Endodermal cell (in vitro differentiated cells): ENCODE measurements at places on chromosomes 4 and X. TPM values are rescaled to one million over a fixed set of nuclear protein-coding genes. Genes with fewer than 3 reads are reported as not detected.

- no peak within 1 kb of the TSS for H3K27ac ChIP-seq
- peak; percentile 87 for DNase-seq
- no peaks in the 10 kb centered on the region for H3K27me3 ChIP-seq
- no peaks in the 10 kb centered on the region for H3K36me3 ChIP-seq
- peak within 1 kb of the TSS; percentile 83 for H3K4me3 ChIP-seq
Measured at GRCh38 chrX:3713225-3713936, at the start of gene PRKX. PRKX (minus strand) TSS chrX:3713649; CDS start chrX:3713253, 396 bp downstream.

GRCh38 chr4:104868533-104868932, 278.1 kb upstream of the TET2 start:
- H3K27me3 ChIP-seq = no peaks in the 10 kb centered on the region
- no peaks in the 10 kb centered on the region for H3K4me1 ChIP-seq
- no peak overlapping the region for H3K4me3 ChIP-seq
- H3K27ac ChIP-seq = no peak overlapping the region

RASGEF1B gene
- total RNA-seq = 13.9 to 19.4 TPM (median 15.3 TPM) in 3 replicates

DNA sequence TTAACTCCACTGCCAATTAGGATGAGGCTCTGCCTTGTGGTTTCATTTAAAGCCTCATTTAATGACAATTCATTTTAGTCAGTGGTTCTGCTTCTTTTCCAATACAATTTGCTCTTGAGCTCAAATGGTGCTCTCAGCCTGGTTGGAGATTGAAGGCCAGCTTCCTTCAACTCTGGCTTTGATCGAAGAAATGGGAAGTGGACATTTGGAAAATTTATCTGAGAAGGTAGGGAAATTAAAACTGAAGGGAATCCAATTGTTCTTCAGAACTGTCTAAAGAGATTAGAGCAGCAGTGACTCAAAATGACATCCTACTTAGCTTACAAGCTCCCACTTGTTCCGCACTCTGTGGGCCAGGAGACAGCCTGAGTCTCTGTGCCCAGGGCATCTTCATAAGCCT, 206.8 kb downstream of the SMARCA1 start:
- no peak overlapping the region for H3K4me3 ChIP-seq
- no peak overlapping the region for H3K27ac ChIP-seq
- no peak for DNase-seq
- H3K36me3 ChIP-seq = no peaks in the 10 kb centered on the region
- H3K27me3 ChIP-seq = peaks cover 29% of the 10 kb centered on the region
- no peaks in the 10 kb centered on the region for H3K4me1 ChIP-seq

AWAT2 gene
- total RNA-seq = not detected in 2 replicates

- no peak overlapping the region for H3K27ac ChIP-seq
- H3K36me3 ChIP-seq = peaks cover 71% of the 10 kb centered on the region
- no peaks in the 10 kb centered on the region for H3K27me3 ChIP-seq
- no peak overlapping the region for H3K4me3 ChIP-seq
Measured at GRCh38 chr4:170059421-170059820, 30.3 kb downstream of the AADAT start.

DNA sequence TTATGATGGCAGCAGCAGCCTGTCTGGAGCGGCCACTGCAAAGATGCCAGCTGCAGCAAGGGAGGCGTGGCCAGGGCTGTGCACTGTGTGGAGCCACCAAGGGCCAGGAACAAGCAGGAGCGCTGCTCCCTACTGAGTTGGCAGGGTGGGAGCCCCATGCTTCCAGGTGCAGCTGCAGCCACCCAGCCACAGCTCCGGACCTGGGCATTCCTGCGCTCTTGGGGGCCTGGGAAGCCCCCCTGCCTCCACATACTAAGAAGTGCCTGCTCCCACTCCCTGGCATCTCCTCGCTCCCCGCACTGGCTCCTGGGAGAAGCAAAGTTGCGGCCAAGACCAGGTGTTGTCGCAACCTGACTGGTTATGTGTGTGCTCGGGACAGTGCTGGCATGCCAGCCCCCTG, 619.8 kb downstream of the DMD start:
- no peaks in the 10 kb centered on the region for H3K36me3 ChIP-seq
- no peak overlapping the region for H3K27ac ChIP-seq
- H3K27me3 ChIP-seq = no peaks in the 10 kb centered on the region
- no peak overlapping the region for H3K4me3 ChIP-seq

MAGEE2 gene
- not detected in 3 replicates for total RNA-seq

GRCh38 chrX:133045986-133046385, 50.9 kb downstream of the USP26 start:
- no peaks in the 10 kb centered on the region for H3K36me3 ChIP-seq
- no peak for DNase-seq
- H3K27ac ChIP-seq = no peak overlapping the region
- H3K27me3 ChIP-seq = no peaks in the 10 kb centered on the region

HSFX3 gene
- not detected in 2 replicates for total RNA-seq

DNA sequence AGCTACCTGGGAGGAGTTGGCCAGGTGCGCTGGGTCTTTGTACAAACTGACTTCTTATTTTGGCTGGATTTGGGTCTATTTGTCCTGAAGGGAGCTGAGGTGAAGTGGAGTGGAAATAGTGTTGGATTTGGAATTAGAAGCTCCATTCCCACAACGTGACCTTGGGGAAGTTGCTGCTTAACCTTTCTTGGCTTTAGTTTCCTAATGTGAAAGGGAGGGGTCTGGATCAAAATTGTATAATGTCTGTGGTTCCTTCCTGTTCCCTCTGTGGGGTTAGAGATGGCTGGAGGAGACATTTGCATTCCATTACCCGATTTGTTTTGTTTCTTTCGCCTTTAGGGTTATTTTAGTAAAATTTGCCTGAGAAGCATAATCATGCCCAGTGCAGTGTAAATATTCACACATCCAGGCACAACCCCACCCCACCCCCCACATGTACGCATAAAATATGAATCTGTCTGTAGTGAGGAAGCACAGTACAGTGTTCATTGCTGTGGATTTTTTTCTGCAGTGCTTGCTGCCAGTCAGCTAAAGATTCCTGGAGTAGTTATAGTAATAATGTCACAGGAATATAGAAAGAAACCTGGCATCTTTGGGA, 21.5 kb downstream of the JADE1 start:
- peaks cover 42% of the 10 kb centered on the region for H3K4me1 ChIP-seq
- peak overlapping the region; percentile 69 for H3K27ac ChIP-seq
- peaks cover 48% of the 10 kb centered on the region for H3K36me3 ChIP-seq
- peak overlapping the region; percentile 73 for H3K4me3 ChIP-seq
- H3K27me3 ChIP-seq = no peaks in the 10 kb centered on the region
- peak; percentile 53 for DNase-seq

- H3K4me1 ChIP-seq = peaks cover 9% of the 10 kb centered on the region
- H3K27ac ChIP-seq = no peak overlapping the region
- H3K4me3 ChIP-seq = no peak overlapping the region
- H3K27me3 ChIP-seq = no peaks in the 10 kb centered on the region
- H3K36me3 ChIP-seq = no peaks in the 10 kb centered on the region
Measured at GRCh38 chr4:148057516-148057915, 325.6 kb downstream of the ARHGAP10 start.

DNA sequence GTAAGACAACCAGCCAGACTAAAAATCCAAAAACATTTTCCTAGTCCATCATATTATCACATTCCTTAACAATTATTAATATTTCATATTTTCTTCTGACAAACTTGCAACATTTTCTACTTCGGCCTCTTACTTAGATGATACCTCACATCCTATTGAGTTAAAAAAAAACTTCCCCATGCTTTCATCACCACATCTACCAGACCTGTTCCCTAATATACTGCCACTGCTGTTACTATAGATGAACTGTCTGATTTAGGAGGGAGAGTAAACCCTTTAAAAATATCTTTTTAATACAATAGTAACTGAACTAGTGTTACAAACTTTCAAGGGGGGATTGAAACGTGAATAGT, 1.5 kb downstream of the FAM200B start:
- no peak overlapping the region for H3K27ac ChIP-seq
- H3K4me3 ChIP-seq = peak overlapping the region; percentile 96
- no peak for DNase-seq
- no peaks in the 10 kb centered on the region for H3K27me3 ChIP-seq
- H3K36me3 ChIP-seq = peaks cover 51% of the 10 kb centered on the region

SHOX gene
- not detected in 3 replicates for total RNA-seq

- peaks cover 41% of the 10 kb centered on the region for H3K27me3 ChIP-seq
- DNase-seq = peak; percentile 58
- no peak overlapping the region for H3K4me3 ChIP-seq
- no peaks in the 10 kb centered on the region for H3K36me3 ChIP-seq
- no peak overlapping the region for H3K27ac ChIP-seq
- no peaks in the 10 kb centered on the region for H3K4me1 ChIP-seq
Measured at GRCh38 chrX:129938081-129938480, 32.1 kb downstream of the UTP14A start.

GRCh38 chr4:89469516-89469915, 161.9 kb upstream of the GPRIN3 start:
- H3K27me3 ChIP-seq = no peaks in the 10 kb centered on the region
- H3K4me3 ChIP-seq = no peak overlapping the region
- no peaks in the 10 kb centered on the region for H3K36me3 ChIP-seq

DNA sequence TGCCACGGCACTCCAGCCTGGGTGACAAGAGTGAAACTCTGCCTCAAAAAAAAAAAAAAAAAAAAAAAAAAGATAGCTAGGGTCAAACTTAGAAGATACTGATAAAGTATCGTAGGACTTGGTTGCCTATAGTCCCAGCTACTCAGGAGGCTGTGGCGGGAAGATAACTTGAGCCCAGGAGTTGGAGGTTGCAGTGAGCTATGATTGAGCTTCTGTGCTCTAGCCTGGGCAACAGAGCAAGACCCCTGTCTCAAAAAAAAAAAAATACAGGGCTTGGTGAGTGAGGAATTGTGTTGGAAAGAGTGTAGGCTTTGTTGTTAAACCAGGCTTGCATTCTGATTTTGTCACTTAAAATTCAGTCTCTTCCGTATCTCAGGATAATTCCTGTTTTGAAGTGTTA, 6.2 kb downstream of the TAF1 start:
- DNase-seq = no peak
- no peaks in the 10 kb centered on the region for H3K27me3 ChIP-seq
- no peak overlapping the region for H3K4me3 ChIP-seq
- H3K27ac ChIP-seq = no peak overlapping the region
- H3K36me3 ChIP-seq = peaks cover 55% of the 10 kb centered on the region

- DNase-seq = no peak
- H3K27me3 ChIP-seq = peaks cover 11% of the 10 kb centered on the region
- H3K4me3 ChIP-seq = no peak overlapping the region
- peaks cover 8% of the 10 kb centered on the region for H3K4me1 ChIP-seq
- H3K27ac ChIP-seq = no peak overlapping the region
- no peaks in the 10 kb centered on the region for H3K36me3 ChIP-seq
Measured at GRCh38 chr4:23891064-23891421, 1.2 kb upstream of the PPARGC1A start.

- no peak overlapping the region for H3K4me3 ChIP-seq
- DNase-seq = no peak
- peaks cover 40% of the 10 kb centered on the region for H3K27me3 ChIP-seq
- H3K27ac ChIP-seq = no peak overlapping the region
Measured at GRCh38 chr4:168478868-168479267, 1.4 kb downstream of the DDX60L start.

OPHN1 gene
- total RNA-seq = 4.9 to 5.7 TPM (median 5.0 TPM) in 3 replicates

GRCh38 chrX:75181721-75182120, 25.6 kb upstream of the ABCB7 start:
- no peak for DNase-seq
- no peaks in the 10 kb centered on the region for H3K36me3 ChIP-seq
- no peaks in the 10 kb centered on the region for H3K27me3 ChIP-seq
- H3K4me1 ChIP-seq = no peaks in the 10 kb centered on the region
- H3K4me3 ChIP-seq = no peak overlapping the region
- H3K27ac ChIP-seq = no peak overlapping the region

DNA sequence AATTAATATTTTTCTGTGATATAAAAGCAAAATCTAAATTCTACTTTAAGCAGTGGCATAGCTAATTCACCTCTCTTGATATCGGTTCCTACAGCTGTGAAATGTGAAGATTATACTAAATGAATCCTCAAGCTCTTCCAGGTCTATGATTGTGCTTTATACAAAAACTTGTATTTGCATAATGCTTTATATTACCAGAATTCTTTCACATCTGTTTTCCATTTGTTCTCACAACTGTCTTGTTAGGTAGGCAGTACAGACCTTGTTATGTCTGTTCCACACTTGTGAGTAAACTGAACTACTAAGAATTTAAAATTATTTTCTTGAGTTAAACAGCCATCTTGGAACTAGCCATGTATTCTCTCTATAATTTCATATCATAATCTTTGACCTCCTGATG, 184.9 kb downstream of the RAPGEF2 start:
- no peak overlapping the region for H3K4me3 ChIP-seq
- no peak for DNase-seq
- no peaks in the 10 kb centered on the region for H3K27me3 ChIP-seq
- H3K4me1 ChIP-seq = no peaks in the 10 kb centered on the region
- no peak overlapping the region for H3K27ac ChIP-seq

DNA sequence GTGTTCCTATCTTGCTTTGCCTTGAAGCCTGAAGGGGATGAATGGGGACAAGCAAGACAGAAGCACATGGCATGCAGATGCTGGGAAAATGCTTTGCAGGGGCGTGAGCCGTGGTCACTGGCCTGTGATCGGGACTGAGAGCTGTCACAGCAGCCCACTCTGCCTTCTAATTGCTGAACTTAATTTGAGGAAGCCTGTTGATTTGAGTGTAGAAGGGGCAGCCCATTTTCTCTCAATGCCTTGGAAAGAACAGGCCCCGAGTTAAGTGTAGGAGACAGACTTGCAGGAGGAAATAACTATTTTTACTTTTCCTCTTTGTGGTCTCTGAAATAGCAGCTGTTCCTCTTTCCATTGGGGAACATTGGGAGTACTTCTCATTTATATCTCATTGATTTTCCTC, 26.1 kb upstream of the TBC1D1 start:
- H3K4me1 ChIP-seq = no peaks in the 10 kb centered on the region
- DNase-seq = no peak
- H3K27ac ChIP-seq = no peak overlapping the region
- H3K36me3 ChIP-seq = peaks cover 11% of the 10 kb centered on the region
- no peak overlapping the region for H3K4me3 ChIP-seq

DNA sequence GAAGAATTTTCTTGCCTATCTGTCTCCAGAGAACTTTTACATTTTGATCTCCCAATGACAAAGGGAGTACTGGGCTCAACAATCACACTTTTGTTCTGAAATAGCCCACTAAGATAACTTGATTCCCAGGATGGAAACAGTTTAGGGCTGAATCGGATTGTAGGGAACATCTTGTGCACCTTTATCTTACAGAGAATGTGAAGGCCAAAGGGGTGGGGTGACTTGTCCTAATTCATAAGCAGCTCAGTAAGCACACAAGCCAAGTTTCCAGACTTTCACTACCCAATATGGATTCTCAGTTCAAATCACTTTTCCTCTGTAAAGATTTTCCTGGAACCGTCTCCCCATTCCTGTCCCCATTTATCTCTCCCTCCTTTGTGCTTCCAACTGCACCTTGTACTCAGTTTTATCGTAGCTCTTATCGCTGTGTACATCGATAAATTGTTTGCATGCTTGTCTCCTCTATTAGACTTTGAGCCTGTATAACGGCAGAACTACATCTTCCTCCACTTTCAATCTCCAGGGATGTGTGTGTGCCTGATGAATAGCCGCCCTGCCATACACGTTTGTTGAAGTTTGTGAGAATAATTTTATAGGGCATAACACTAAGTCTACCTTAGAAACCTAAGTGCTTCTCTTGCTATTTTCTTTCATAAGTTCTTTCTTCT, 77.4 kb downstream of the MBNL3 start:
- peak overlapping the region; percentile 85 for H3K4me3 ChIP-seq
- no peak for DNase-seq
- no peaks in the 10 kb centered on the region for H3K36me3 ChIP-seq
- peak overlapping the region; percentile 66 for H3K27ac ChIP-seq
